ENCODE measurements at places on chromosomes 11 and 22. TPM values are rescaled to one million over a fixed set of nuclear protein-coding genes. Genes with fewer than 3 reads are reported as not detected.

The MICALL1 gene
- total RNA-seq: 28.5 TPM

The CHADL gene
- 0.85 TPM for total RNA-seq

The PRAME gene
- not detected for total RNA-seq

The MS4A6E gene
- not detected for total RNA-seq

The OR51B4 gene
- total RNA-seq: not detected

The FXYD6 gene
- total RNA-seq: not detected

The ABCG4 gene
- not detected for total RNA-seq

The LRRC74B gene
- total RNA-seq: not detected

The PISD gene
- total RNA-seq: 35.2 TPM

The VSTM5 gene
- total RNA-seq: not detected

The APOA5 gene
- not detected for total RNA-seq

The ZBTB16 gene
- total RNA-seq: 1.3 TPM

The KLHL35 gene
- total RNA-seq: 0.66 TPM

The SLC25A18 gene
- total RNA-seq: not detected

The OR51I1 gene
- not detected for total RNA-seq

The JAML gene
- total RNA-seq: 157 TPM

The OR5A1 gene
- not detected for total RNA-seq

The AQP11 gene
- 1.1 TPM for total RNA-seq

The MB gene
- not detected for total RNA-seq

The CHRM1 gene
- total RNA-seq: not detected

The LRP4 gene
- not detected for total RNA-seq

The SERHL2 gene
- 0.69 TPM for total RNA-seq

The MMP12 gene
- not detected for total RNA-seq

The KRTAP5-9 gene
- 0.31 TPM for total RNA-seq

The PRR33 gene
- total RNA-seq: not detected

The STX3 gene
- 10.3 TPM for total RNA-seq

The MCAM gene
- total RNA-seq: 0.55 TPM

The CDKN1C gene
- total RNA-seq: 4.4 TPM

The MRGPRE gene
- not detected for total RNA-seq

The SCGB1D2 gene
- total RNA-seq: not detected

The SLC5A4 gene
- not detected for total RNA-seq

The RASL10A gene
- total RNA-seq: 1.3 TPM

The SYT9 gene
- total RNA-seq: not detected

Data from naive thymus-derived CD8-positive, alpha-beta T cell (primary cell).